ENCODE measurements at places on chromosomes 13 and 19. TPM values are rescaled to one million over a fixed set of nuclear protein-coding genes. Genes with fewer than 3 reads are reported as not detected.

GRCh38 chr13:81957121-81957520 lies 1616.2 kb upstream of the SPRY2 start:
- DNase-seq = no peak
- no peaks in the 10 kb centered on the region for H3K4me1 ChIP-seq
- no peak overlapping the region for H3K4me3 ChIP-seq

DNA sequence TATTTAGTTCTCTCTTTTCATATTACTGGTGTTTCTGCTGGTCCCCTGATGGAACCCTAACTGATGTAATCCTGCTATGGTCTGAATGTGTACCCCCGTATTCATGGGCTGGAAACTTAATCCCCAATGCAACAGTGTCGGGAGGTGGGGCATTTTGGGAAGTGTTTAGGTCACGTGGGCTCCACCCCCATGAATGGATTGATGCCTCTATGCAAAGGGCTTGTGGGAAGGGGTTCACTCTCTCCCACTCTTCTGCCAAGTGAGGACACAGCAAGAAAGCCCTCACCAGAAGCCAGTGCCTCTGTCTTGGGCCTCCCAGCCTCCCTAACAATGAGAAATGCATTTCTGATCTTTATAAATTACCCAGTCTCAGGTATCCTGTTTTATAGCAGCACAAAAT lies 21.2 kb upstream of the UBAC2 start:
- no peaks in the 10 kb centered on the region for H3K4me1 ChIP-seq
- no peaks in the 10 kb centered on the region for H3K27me3 ChIP-seq
- DNase-seq = no peak
- H3K36me3 ChIP-seq = no peaks in the 10 kb centered on the region

- H3K27me3 ChIP-seq = no peaks in the 10 kb centered on the region
- H3K4me3 ChIP-seq = no peak overlapping the region
- H3K27ac ChIP-seq = peak overlapping the region; percentile 42
- no peak for DNase-seq
Observed at GRCh38 chr13:47251771-47252170, 354.9 kb upstream of the HTR2A start.

- no peak overlapping the region for H3K4me3 ChIP-seq
- no peaks in the 10 kb centered on the region for H3K4me1 ChIP-seq
- H3K27me3 ChIP-seq = no peaks in the 10 kb centered on the region
- no peak overlapping the region for H3K27ac ChIP-seq
- no peaks in the 10 kb centered on the region for H3K36me3 ChIP-seq
- DNase-seq = no peak
Observed at GRCh38 chr19:57008432-57008831, 111.4 kb upstream of the USP29 start.

DNA sequence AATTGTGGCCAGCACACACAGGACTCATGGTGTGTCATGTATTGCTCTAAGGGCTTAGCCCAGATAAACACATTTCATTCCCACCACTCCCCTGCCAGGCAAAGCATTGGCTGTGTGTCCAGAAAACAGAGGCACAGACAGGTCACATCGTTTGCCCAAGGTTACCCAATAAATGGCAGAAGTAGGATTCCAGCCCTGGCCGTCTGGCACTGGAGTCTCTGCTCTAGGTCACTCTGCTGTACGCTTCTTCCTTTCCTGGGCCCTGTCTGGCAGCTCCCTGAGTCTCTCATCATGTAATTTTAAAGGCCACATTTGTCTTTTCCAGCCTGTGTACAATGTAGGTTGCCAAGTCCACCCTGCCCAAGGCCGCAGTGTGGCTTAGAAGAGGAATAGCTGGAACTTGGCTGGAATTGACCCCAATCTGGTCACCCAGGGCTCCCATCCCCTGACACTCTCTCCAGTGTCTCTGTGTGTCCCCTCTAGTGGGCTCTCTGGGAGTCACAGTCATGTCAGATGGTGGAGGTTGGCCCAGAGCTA lies 264.5 kb upstream of the TSHZ3 start:
- H3K4me1 ChIP-seq = no peaks in the 10 kb centered on the region
- H3K27me3 ChIP-seq = no peaks in the 10 kb centered on the region
- no peak overlapping the region for H3K4me3 ChIP-seq
- no peak for DNase-seq
- no peak overlapping the region for H3K27ac ChIP-seq
- H3K36me3 ChIP-seq = no peaks in the 10 kb centered on the region

ADGRE3 gene
- total RNA-seq = not detected

SHISA2 gene
- not detected for total RNA-seq

SLC25A41 gene
- total RNA-seq = not detected

MEIS3 gene
- total RNA-seq = 28.9 TPM

Measured in uterus (tissue), 4 donors.